Fibroblast of lung (primary cell): ENCODE measurements at places on chromosomes 11 and 22. TPM values are rescaled to one million over a fixed set of nuclear protein-coding genes. Genes with fewer than 3 reads are reported as not detected.

The MUC2 gene
- total RNA-seq: not detected in 2 replicates

DNA sequence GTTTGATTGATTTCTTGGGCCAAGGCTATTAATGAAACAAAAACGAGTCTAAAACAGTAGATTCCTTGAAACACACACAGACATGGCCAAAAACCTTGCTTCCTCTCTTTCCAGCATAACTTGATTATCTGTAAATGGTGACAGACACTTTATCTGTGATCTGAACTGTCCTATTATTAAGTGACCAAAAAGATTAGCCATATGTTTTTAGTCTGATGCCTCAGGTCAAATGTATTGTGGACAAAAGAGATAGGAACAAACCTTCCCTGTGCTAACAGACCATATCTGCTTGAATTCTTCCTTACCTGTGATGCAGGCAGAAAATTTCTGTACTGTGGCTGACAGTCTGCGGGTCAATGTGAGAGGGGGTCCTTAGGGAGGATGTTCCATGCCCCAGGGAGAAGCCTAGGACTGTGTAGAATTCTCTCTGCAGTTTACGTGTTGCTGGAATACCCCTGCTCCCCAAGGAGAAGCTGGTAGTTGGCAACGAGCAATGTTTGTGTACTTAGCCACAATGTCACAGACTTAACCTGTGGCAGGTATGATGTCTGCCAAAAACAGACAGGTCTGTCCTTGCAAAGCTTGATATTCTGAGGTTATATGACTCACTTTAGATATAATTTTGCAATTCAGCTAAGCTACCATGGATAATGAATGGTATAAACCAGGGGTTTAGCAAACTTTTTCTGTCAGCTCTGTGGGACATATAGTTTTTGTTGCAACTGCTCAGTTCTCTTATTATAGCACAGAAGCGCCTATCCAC is 31.2 kb downstream of the C11orf71 start:
- peaks cover 20% of the 10 kb centered on the region for H3K4me1 ChIP-seq
- no peaks in the 10 kb centered on the region for H3K36me3 ChIP-seq
- no peak for DNase-seq
- no peak overlapping the region for H3K4me3 ChIP-seq
- H3K27me3 ChIP-seq: no peaks in the 10 kb centered on the region
- no peak overlapping the region for H3K27ac ChIP-seq

DNA sequence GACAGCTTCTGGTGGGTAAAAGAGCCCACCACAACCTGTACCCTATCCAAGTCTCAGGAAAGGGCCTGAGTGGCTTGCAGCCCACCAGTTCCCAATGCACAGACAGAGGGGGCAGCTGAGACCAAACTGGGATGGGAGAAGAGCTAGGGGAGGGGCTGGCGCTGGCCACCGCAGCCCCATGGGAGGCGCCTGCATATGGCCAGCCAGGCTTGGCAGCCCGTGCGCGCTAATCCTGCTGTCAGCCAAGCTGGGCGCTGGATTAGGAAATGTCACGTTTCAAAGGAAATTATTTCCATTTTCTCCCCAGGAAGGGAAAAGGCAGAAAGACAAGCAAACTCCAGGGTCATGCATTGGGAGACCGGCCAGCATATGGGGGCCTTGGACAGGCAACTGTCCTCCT is 236.8 kb downstream of the BUD13 start:
- no peak overlapping the region for H3K4me3 ChIP-seq
- no peaks in the 10 kb centered on the region for H3K4me1 ChIP-seq
- no peak overlapping the region for H3K27ac ChIP-seq
- H3K36me3 ChIP-seq: no peaks in the 10 kb centered on the region
- H3K27me3 ChIP-seq: no peaks in the 10 kb centered on the region

The APOA5 gene
- total RNA-seq: not detected in 2 replicates

GRCh38 chr22:47130883-47131631 is 368.6 kb downstream of the TBC1D22A start:
- H3K27me3 ChIP-seq: no peaks in the 10 kb centered on the region
- no peaks in the 10 kb centered on the region for H3K4me1 ChIP-seq
- no peaks in the 10 kb centered on the region for H3K36me3 ChIP-seq
- no peak overlapping the region for H3K27ac ChIP-seq
- H3K4me3 ChIP-seq: no peak overlapping the region

The RTN4R gene
- total RNA-seq: 0.26 and 0.99 TPM in 2 replicates

- no peaks in the 10 kb centered on the region for H3K36me3 ChIP-seq
- H3K4me1 ChIP-seq: peaks cover 15% of the 10 kb centered on the region
- H3K27me3 ChIP-seq: no peaks in the 10 kb centered on the region
- no peak for DNase-seq
- peak overlapping the region; percentile 89 for H3K27ac ChIP-seq
Measured at GRCh38 chr11:117097389-117098268, 599 bp downstream of the SIK3 start.
